ENCODE measurements at places on chromosomes 7 and 10. TPM values are rescaled to one million over a fixed set of nuclear protein-coding genes. Genes with fewer than 3 reads are reported as not detected.

IL6 gene
- total RNA-seq = 23.7 TPM

KCNH2 gene
- 0.07 TPM for total RNA-seq

ARL4A gene
- total RNA-seq = 43.6 TPM

ADGRA1 gene
- total RNA-seq = not detected

CABCOCO1 gene
- 0.07 TPM for total RNA-seq

DENND2A gene
- total RNA-seq = not detected

AGBL3 gene
- 2.9 TPM for total RNA-seq

DNAH11 gene
- total RNA-seq = 4.2 TPM

MEOX2 gene
- total RNA-seq = not detected

TSPAN33 gene
- not detected for total RNA-seq

CYP2C9 gene
- total RNA-seq = not detected

MRLN gene
- not detected for total RNA-seq
